ENCODE measurements at places on chromosomes 7 and 10. TPM values are rescaled to one million over a fixed set of nuclear protein-coding genes. Genes with fewer than 3 reads are reported as not detected.

DNA sequence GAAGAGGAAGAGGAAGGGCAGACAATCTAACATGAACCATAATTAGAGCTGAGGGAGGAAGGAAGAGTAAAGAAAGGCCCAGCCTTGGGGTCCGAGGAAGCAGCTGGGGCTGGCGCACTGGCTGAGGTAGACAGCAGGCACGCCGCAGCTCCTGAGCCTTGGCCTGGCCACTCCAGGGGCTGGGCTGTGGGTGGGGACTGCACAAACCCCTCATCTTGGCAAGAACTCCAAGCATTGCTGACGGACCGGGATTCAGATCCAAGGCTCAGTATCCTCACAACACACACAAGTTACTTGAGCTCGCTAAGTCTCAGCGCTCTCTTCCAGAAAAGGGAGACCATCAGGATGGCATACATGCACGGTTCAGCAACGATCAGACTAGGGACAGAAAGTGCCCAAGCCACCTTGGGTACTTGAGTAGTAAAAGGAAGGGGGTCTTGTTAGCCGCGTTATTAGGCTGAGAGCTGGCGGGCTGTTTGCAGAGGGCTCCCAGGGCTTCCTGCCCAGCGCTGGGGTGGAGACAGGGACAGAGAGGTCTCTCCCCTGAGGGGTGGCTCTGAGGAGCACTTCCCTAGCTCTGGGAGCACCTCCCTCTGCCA lies 4.5 kb downstream of the TNS3 start:
- DNase-seq = peak; percentile 78

DNA sequence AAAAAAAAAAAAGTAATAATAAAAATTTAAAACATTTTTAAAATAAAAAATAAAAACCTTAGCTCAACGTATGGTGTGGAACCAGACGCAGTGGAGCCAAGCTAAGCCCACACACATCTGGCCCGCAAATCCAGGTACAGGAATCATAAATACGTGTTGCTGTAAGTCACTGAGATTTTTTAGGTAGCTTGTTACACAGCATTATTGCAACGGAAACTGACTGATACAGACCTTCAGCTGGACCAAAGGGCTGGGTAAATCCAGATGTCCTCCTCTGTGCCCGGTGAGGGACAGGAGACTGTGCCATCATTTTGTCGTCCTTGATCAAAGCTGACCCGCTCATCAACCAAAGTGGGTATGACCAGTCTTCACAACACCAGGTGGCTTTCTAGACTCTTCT lies 104.9 kb downstream of the TMEM130 start:
- DNase-seq = no peak

- DNase-seq = no peak
Measured at GRCh38 chr7:1638215-1638661, 31.8 kb upstream of the ELFN1 start.

DNA sequence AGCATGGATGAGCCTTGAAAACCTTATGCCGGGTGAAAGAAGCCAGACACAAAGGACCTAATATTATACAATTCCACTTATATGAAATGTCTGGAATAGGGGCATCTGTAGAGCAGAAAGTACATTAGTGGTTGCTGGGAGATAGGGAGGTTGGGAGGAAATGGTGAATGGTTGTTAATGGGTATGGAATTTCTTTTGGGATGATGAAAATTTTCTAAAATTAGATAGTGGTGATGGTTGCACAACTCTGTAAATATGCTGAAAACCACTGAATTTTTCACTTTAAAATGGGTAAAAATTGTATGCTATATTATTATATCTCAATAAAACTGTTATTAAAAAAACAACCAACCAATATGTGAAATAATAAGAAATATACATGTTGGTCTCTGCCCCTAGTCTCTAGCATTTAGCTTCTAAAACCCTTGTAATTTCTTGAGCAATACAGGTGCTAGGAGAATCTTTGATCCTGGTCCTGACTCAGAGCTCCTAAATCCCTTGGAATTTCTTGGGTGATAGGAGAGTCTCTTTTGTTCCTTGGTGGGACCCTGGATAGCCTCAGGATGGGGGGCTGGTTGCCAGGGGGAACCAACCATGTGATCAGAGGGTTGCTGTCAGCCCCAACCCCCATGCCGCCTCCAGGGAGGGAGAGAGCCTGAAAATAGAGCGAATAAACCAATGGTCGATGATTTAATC lies 64.0 kb downstream of the TACR2 start:
- DNase-seq = no peak

- no peak for DNase-seq
Measured at GRCh38 chr7:3198316-3198715, 102.7 kb upstream of the SDK1 start.

- DNase-seq = no peak
Measured at GRCh38 chr10:84310470-84310869, 17.9 kb upstream of the CCSER2 start.

- peak; percentile 8 for DNase-seq
Measured at GRCh38 chr10:48492201-48492600, 112.7 kb downstream of the ARHGAP22 start.

The IFIT1 gene
- total RNA-seq = 1.7 TPM

The IDI2 gene
- total RNA-seq = not detected

All from stomach (tissue), 19 donors.